ENCODE measurements at places on chromosomes 2 and 18.

DNA sequence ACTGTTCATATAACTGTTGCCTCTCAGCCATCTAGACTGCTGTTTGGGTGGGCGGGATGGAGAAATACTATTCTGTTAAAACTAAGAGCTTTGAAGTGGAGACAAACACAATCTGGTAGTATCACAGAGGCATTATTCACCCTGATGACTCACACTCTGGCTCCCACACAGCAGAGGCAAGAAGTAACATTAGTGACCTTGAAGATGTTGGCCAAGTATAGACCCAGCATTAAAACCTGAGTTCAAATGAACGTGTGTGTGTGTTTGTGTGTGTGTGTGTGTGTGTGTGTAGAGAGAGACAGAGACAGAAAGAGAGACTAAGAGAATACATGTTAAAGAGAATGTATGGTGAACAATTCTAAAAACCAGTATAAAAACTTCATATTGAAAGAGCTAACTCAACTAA is 22.5 kb upstream of the ACVR1 start:
- peak; percentile 77 for DNase-seq

GRCh38 chr18:35467624-35468016 is 30.1 kb downstream of the INO80C start:
- no peak for DNase-seq

DNA sequence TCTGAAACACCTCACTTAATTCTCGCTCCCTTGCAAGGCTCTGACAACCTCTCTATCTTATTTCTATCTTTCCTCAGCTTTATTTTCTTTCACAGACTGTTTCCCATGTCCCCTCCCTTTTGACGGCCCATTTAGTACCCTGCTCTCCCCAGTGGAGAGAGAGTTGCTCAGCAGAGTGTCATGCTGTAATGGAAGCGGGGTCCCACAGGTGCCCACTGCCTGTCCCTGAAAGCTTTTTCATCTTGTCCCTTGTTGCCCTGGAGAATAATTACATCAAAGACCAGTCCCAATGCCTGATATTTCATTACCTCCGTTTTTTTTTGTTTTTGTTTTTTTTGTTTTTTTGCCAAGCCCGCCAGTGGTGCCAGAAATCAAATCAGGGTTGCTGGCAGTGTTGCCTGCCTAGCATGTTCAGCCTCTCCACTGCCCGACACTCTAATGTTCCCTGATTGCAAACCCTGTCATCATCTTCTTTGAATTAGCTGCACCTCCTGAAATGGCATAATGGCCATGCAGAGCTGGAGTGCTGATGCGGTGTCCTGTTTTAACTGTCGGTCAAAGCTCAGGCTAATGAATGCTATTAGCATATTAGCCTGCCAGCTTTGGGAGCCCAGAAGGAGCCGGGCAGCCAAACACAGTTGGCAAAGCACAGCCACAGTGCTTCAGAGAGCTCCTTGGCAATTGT is 71.2 kb upstream of the CAVIN2 start:
- DNase-seq = no peak

GRCh38 chr2:64727013-64727767 is 73.5 kb upstream of the SERTAD2 start:
- DNase-seq = no peak

DNA sequence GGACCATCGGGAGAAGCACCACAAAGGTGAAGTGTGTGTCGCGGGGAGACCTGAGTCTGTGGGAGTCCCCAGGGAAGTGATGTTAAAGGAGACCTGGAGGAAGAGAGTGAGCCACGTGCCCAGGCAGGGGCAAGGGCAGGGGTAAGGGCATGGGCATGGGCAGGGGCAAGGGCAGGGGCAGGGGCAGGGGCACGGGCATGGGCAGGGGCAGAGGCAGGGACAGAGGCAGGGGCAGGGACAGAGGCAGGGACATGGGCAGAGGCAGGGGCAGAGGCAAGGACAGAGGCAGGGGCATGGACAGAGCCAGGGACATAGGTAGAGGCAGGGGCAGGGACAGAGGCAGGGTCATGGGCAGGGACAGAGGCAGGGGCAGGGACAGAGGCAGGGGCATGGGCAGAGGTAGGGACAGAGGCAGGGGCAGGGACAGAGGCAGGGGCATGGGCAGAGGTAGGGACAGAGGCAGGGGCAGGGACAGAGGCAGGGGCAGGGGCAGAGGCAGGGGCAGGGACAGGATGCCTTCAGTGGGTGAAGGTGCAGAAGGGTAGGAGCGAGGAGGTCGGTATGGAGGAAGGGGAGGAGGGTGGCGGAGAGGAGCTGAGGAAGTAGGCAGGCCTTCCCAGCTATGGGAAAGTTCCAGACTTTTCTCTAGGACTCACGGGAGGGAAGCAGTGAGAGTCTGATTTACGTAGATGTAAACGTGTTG is 33.3 kb downstream of the NTSR2 start:
- no peak for DNase-seq

DNA sequence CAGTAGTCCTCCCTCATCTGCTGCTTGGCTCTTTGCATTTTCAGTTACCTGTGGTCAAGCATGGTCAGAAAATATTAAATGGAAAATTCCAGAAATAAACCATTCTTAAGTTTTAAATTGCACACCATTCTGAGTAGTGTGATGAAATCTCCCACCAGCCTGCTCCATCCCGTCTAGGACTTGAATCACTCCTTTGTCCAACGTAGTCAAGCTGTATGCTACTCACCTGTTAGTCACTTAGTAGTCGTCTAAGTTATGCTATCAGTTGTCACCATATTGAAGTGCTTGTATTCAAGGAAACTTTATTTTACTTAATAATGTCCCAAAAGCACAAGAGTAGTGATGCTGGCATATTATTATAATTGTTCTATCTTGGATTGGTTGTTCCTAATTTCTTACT is 172.5 kb downstream of the FIGN start:
- DNase-seq = no peak

- no peak for DNase-seq
Observed at GRCh38 chr2:46781468-46782189, 134.0 kb downstream of the MCFD2 start.

GRCh38 chr2:222715742-222716141 is 44.3 kb downstream of the MOGAT1 start:
- DNase-seq = no peak

DNA sequence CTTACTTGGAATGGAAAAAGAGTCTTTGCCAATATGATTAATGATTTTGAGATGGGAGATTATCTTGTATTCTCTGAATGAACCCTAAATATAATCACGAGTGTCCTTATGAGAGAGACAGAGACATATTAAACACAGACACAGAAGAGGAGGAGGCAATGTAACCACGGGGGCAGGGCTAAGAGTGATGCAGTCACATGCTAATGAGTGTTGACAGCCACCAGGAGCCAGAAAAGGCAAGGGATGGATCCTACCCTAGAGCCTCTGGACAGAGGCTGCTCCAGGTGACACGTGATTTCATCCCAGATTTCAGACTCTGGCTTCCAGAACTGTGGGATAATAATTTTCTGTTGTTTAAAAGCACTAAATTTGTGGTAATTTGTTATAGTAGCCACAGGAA is 679.6 kb downstream of the MBD2 start:
- DNase-seq = no peak

DNA sequence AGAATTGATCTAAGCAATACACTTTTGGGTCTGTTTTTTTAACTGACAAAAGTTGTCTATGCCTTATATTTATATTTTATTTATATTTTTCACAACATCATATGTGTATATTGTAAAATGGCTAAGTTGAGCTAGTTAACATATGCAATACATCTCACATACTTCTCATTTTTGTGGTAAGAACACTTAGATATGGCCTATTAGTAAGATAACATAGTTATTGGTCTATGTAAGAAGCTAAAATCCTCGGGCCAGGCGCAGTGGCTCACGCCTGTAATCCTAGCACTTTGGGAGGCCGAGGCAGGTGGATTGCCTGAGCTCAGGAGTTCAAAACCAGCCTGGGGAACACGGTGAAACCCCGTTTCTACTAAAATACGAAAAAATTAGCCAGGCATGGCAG is 275.6 kb upstream of the ID2 start:
- DNase-seq = no peak

GRCh38 chr2:145652571-145653545 is 1132.9 kb upstream of the ZEB2 start:
- peak; percentile 72 for DNase-seq

DNA sequence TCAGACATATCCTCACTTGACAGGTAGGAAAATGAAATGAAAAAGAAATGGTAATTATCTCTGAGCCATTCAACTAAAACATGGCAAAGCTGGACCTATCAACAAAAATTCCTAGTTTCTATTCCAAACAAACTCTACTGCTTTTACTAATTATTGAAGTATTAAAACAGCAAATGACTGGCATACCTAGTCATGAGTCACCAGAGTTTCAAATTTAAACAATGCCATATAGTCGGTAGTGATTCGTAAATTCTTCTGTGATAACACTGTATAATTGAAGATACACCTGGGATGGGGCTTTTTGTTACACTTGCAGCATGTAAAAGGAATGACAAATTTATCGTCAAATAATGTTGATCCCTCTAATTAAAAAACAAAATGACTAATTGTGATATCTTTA is 153.1 kb upstream of the THUMPD2 start:
- no peak for DNase-seq

Data from AG04450 (cell line).